CD4-positive, alpha-beta memory T cell (primary cell): ENCODE measurements at places on chromosomes 7 and 10. TPM values are rescaled to one million over a fixed set of nuclear protein-coding genes. Genes with fewer than 3 reads are reported as not detected.

Gene SYT15
- 0.99 TPM for total RNA-seq

Gene SPDYE5
- 0.29 TPM for total RNA-seq

Gene ADAMTS14
- not detected for total RNA-seq

Gene ZNF804B
- total RNA-seq, result not detected

Gene OPALIN
- total RNA-seq, result not detected
